ENCODE measurements at places on chromosomes 11 and 22.
A peak's percentile ranks its signal among the peaks of the same experiment; 100 is the strongest.

DNA sequence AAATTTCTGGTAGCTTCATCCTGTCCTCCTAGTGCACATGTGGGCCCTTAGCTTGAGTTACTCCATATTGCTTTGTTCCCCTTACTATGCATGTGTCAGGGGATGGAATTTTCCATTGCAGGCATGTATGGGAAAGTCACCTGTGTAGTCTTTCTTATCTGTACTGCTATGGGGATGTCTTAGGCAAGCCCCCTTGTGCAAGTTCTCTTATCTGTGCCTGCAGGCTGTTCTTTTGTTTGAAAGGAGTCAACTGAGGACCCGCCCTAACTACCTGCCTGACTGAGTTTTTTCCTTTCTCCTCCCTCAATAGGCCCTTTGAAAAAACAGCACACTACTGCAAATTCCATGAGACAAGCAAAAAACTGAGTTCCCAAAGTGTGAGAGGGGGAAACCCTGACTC, 8.7 kb downstream of the OR8K5 start:
- no peak for DNase-seq

GRCh38 chr22:37377927-37378326, 49.4 kb downstream of the ELFN2 start:
- DNase-seq = no peak

DNA sequence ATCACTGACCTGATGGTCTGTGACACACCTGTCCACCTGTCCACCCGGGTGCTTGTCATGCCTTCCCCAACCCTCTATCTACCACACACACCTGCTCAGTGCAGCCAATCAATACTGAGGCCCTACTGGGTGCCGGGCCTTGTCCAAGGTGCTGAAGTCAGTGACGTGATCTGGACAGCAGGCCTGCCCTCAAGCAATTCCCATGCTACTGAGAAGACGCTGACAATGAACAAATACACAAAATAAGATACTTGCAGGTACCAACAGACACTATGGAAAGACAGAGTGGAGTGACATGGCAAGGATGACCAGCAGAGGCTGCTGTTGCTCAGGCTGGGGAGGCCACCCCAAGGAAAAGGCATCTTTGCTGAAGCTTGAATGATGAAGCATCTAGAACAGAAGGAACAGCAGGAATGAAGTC, 21.2 kb downstream of the PLAAT3 start:
- no peak for DNase-seq

DNA sequence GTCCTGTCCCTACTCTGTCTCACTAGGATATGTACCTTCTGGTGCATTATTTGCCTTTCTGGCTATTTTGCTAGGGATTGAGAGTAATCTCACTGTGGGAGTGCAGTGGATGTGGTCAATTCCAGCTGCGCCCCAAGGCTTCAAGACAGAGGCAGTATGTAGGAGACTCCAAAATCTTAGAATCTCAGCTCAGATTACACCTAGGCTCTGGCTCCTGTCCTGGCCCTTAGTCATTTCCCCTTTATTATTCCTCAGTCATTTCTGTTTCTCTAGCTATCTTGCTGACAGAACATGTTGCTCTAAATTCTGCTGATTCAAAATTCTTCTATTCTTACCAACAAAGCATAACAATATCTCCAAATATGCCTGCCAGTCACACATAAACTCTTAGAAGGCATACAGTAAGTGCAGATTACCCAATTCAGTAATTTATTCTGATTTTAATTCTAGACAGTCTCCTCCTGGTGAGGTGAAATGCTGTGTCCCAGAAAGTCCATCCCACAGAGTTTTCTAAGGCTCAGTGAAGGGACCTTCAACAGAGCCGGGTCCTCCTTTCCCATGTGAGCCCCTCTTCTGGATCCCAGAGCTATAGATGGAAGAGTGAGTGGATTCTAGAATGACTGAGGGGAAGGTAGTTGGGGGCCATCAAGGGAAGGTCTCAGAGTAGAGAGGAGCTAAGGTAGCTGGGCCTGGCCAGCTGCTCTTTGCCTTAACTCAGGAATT, 24.3 kb upstream of the GLYATL1 start:
- DNase-seq = no peak

DNA sequence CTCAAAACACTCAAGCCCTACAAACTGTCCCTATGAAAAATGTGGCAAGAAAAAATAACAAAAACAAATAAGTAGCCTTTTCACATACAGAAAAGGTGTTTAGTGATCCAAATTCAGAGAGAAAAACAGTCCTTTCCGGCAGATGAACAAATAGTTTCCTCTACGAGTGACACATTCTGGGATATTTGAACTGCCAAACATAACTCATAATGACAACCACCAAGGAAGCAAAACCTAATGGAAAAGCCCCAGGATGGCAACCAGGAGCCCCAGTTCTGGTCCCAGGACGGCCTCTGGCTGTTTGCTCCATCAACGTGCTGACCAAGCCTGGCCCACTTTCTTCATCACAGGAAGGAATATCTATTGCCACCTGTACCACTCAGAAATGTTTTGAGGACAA, 6.0 kb downstream of the PACSIN2 start:
- no peak for DNase-seq

DNA sequence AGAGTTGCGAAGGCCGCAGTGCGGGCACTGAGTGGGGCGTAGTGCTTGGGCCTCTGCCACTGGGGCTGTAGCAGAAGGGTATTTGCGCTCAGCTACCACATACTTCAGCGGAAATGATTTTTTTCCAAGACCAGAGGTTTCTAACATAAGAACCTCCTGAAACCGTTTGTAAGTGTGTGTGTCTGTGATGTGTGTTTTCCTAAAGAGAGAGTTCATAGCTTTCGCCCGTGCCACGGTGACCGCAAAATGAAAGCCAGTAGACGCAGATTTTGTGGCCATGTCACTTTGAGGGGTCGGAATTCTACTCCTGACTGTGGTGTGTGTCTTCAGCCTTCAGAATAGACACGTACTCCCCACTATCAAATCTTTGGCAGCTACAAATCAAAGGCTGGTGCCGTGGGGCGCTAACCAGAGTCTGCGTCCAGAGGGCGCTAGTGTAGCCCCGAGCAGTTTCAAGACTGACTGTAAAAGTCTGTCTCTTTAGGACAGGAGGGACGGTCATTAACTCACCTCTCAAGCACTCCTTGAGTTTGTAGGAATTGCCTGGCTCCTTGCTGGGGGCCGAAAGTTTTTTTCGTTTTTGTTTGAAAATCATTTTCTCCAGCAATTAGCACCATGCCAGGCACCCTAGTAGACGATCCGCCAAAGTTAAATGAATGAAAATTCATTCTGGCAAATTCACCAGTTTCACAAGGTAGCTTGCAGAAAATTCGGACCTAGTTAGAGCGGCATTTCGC, 2.5 kb upstream of the CALCA start:
- peak; percentile 23 for DNase-seq

DNA sequence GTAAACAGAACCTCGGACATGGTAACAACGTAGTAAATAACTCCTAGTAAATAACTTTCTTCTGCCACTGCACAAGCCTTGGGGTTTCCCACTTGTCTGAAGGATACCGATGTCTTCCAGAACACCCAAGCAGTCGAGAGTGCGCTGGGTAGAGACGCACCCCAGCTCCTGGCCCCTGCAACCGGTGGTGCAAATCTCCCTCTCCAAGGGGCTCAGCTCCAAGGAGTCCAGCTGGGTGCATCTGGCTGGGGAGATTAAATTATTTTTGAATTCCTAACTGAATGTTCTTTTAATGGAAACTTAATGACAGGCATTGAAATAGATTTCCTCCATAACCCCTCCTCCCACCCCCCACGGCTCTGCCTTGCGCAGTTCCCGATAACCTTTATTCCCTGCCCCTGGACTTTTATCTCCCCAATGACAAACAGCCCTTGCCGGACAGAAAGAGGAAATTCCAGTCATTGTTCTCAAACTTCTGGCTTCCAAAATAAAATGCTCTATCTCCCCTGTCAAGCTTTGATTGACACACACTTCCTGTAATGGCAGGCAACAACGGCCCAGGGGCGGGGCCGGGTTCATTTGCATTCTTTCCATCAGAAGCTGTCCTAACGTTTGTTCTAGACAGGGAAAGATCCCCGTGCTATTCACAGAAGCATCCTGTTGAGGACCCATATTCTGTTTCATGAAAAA, 31.2 kb downstream of the KCNJ1 start:
- no peak for DNase-seq

GRCh38 chr11:112241486-112241885, 15.3 kb downstream of the PTS start:
- DNase-seq = no peak

DNA sequence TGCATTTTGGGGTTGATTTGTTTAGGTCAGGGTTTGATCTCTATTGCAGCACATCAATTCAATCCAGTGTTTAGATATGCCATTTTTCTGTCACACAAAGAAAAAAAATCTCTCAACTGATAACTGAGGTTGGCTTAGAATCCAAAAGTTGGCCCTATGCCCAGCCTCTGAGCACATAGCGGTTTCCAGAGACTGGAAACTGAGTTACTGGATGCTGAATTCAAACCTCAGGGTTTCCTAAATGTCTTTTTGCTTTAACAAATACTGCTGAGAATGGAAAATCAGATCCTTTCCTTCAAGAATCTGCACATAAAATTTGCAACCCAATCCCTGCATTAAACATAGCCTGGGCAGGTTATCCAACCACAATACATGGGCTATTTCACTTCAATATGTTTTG, 4.0 kb downstream of the P4HA3 start:
- no peak for DNase-seq

DNA sequence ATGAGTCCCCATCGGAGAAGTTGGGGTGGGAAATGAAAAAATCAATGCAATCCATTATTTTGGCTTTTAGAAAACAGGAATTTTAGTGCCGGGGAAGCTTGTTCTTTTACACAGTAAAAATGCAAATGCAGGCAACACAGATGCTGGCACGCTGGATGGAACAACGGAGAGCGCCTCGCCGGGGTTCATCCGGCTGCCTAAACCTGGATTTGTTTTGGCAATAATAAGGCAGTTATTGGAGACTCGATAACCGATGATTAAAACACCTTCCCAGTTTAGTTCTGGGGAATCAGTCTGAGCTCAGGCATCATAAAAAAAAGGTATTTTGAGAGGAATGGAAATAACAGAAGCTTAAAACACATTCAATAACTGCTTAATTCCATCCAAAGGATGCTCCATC, 2.9 kb downstream of the DSCAML1 start:
- no peak for DNase-seq

DNA sequence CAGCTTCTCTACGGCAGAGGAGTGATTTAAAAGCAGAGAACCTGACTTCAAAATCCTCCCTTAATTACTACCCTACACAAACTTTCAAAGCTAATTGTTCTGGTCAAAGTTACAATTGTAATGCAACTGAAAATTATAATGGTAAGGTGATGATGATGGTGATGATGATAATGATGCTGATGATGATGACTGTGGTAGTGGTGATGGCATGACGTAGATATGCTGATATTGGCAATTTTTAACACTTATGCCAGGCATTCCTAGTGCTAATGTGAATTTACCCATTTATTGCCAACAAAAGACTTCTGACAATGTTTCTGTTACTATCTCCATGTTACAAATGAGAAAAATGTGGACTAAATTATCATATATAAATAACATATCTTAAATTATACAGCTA, 1831.1 kb downstream of the LRRC4C start:
- DNase-seq = no peak

- no peak for DNase-seq
Observed at GRCh38 chr11:14230407-14230806, 128.6 kb downstream of the RRAS2 start.

GRCh38 chr22:26579331-26579886, 10.5 kb downstream of the TPST2 start:
- DNase-seq = no peak

- DNase-seq = no peak
Observed at GRCh38 chr11:11499300-11499699, 122.5 kb downstream of the GALNT18 start.

- no peak for DNase-seq
Observed at GRCh38 chr11:78432956-78433355, 15.3 kb upstream of the GAB2 start.

GRCh38 chr11:69524991-69525411, 43.5 kb downstream of the LINC01488 start:
- DNase-seq = no peak

DNA sequence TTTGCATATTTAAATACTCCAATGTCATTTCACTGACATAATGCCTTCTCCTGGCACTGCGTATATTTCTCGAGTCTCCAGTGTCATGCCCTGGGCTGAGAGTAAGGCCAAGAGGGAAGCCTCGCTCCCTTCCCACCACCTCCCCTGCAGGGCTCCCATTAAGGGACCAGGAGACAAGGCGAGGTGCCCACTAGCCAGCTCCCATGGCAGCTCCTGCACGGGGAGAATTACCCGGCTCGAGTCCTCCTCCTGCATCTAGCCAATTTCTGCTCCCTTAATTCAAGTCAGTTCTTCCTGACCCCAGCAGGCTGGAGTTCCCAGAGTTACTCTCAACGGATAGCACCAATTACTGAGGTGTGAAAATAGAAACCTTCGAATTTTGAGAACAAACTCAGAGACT, 31.9 kb downstream of the OPCML start:
- DNase-seq = no peak

GRCh38 chr11:111531687-111532364, 8.7 kb upstream of the LAYN start:
- peak; percentile 21 for DNase-seq

DNA sequence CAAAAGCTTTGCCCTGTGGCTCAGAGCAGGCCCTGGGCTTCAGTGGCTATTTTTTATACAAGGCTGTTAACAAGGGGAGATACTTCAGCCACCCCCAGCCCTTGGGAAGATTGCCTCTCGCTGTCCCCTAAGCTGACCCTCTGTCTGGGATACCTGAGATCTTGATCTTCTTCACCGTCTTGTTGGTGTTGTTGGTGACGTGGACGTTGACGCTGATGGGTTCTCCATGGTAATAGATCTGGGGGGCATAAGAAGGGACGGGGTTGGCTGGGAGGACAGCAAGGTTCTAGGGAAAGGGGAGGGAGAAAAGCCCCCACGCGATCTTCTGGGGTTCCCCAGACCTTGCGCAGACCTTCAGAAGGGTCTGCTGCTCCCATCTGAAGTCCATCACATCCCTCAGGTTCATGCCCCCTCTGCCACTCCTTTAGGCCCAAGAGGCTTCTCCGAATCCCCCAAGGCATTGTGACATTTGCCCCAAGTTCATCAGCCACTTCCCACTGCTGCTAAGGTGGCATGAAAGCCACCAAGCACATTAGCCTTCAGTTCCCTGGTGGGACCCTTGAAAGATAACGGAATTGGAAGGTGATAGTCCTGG, 36.7 kb downstream of the TPBGL start:
- DNase-seq = no peak

DNA sequence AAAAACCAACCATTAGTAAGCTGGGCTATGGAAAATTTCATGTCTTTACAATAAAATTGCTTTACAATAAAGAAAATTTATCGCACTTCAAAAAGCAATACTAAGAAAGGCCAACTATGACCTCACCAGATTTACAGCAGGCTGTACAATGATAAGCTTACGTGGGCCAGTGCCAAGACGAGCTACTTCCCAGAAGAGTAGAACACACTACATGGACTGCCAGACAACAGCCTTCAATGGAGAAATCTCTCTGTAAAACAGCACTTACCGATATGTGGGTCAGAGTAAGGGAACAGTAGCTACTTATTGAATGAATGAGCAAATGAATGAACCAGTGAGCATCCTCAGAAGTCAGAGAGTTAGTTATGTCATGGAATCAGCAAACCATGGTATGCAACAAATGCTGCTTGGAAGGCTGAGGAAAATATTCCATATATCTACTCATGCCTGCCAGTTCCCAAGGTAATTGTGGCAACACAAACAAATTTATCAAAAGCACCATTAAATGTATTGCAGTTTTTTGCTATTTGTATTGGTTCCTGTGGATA, 74.4 kb downstream of the SLC36A4 start:
- no peak for DNase-seq

GRCh38 chr11:24755260-24755839, 258.5 kb downstream of the LUZP2 start:
- no peak for DNase-seq

GRCh38 chr11:12239396-12239795, 129.0 kb downstream of the MICAL2 start:
- no peak for DNase-seq

Data from activated naive CD4-positive, alpha-beta T cell (primary cell).